RKO (cell line): ENCODE measurements at places on chromosomes 6 and 20.

- no peak for DNase-seq
Observed at GRCh38 chr6:169575365-169575764, 126.5 kb downstream of the WDR27 start.

DNA sequence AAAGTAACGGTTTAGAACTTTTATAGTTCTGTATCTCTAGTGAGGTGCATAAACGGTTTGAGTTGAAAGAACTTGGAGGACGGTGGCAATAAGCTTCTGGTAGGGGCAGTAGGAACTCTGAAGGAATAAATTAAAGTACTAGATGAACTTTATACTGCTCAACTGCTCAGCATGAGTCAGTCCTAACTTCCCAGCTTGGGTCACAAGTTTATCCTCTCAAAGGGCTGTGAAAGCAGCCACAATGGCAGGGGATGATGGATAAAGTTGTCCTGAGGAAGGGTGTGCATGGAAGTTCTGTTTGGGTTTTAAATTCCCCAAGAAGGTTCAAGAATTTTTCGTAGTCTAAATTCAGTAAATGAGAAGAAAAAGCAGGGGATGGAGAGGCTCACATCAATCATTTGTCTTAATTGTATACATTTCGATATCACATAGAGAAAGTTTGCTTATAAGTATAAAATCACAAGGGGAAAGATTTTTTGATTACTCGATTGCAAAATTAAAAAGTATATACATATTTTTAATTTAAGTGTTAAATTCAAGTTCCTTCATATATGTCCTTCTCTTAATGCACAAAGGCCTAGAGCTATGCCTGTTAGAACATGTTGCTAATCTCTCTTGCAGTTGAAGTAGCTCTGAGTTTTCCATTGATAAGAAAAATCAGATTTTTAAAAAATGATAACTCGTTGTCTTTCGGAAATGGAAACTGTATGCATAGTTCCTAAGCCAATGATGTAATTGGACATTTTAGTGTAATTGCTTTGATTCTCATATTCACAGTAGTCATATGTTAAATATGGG is 55.3 kb upstream of the JAG1 start:
- no peak for DNase-seq

- no peak for DNase-seq
Observed at GRCh38 chr6:157412791-157413190, 31.8 kb downstream of the ZDHHC14 start.

- DNase-seq: no peak
Observed at GRCh38 chr6:46175976-46176375, 5.2 kb upstream of the ENPP5 start.

DNA sequence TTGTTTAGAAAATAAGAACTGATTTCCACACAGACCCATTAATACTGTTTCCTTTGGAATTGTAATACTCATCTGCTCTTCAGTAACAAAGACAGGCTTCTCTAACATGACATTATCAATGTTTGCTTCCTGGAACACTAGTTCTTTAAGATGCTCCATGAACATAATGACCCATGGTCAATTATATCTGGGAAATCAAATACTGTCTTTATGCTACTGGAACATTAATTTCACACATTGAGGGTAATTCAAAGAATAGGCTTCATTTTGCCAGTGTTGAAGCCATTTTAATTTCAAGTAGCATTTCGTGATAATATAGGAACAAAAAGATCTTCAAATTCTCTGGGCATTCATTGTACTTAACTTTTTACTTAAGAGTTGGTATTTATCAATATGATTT is 80.9 kb downstream of the OPN5 start:
- no peak for DNase-seq

GRCh38 chr6:83962582-83962981 is 71.0 kb upstream of the MRAP2 start:
- DNase-seq: no peak

DNA sequence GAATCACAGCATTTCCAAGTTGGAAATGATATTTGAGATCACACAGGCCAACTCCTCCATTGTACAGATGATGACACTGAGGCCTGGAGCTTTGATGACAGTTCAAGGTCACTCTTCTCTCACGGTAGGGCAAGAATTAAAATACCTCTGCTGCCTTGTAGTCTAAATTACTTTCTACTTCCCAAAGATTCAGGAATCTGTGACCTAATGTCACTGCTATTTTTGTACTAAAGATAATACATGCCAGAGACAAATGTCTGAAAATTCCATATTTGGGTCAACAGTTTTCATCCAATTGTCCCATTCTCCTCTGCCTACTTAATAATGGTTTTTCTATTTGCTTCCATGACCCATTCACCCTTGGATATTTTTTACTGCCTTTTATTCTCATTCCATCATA is 160.0 kb downstream of the SOD2 start:
- no peak for DNase-seq

GRCh38 chr20:5557123-5557522 is 193.1 kb upstream of the SHLD1 start:
- DNase-seq: peak; percentile 73

GRCh38 chr6:129281168-129281796 is 398.3 kb downstream of the LAMA2 start:
- DNase-seq: no peak

DNA sequence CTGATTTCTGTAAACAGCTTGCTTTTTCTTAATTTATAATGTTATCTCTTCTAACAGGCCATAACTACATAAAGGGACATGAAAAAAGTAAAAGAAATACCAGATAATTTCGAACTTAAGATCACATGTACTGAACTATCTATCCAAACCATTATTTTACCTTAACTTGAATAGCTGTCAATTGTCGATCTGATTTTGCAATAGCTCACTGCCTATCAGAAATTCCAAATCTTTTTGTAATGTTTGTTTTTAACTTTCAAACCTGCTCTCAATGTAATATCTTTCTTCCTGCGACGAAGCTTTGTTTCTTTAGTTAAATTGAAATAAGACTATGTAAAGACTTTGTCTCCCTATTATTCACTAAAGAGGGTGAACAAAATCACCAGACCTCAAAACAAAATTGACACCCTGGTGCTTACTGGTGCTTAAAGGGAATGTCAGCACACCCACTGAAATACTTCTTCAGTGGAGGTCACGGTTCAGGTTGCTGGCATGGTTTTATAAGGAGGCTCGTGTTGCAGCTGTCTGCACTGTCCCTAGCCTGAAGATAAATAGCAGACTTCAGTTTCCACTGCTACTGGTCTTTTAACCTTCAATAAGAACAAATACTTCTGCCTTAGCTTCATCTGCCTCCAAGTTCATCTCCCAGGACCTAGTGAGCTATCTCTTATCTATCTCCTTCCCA is 117.5 kb upstream of the QKI start:
- DNase-seq: no peak

DNA sequence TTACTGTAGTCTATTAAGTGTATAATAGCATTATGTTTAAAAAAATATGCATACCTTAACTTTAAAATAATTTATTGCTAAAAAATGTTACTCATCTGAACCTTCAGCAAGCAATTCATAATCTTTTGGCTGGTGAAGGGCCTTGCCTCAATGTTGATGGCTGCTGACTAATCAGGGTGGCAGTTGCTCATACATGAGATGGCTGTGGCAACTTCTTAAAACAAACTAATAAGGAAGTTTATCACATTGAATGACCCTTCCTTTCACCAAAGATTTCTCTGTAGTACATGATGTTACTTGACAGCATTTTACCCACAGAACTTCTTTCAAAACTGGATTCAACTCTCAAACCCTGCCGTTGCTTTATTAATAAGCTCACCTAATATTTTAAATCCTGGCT is 84.0 kb downstream of the TASP1 start:
- peak; percentile 50 for DNase-seq

DNA sequence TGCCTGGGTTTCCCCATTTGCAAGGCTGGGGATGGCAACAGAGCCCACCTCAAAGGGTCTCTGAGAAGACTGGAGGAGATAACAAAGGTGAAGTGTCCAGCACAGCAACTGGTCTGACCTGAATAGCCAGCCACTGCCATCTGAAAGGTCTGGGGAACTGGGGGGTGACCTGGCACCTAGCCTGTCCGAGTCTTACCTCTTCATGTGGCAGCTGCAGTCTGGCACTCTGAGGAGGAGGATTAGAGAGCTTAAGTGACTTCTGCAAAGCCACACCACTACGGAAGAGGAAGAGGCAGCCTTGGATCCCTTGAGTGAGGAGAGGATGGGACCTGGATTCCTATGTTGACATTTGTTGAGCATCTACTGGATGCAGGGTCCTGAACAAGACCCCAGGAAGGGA is 22.2 kb downstream of the C20orf203 start:
- no peak for DNase-seq

DNA sequence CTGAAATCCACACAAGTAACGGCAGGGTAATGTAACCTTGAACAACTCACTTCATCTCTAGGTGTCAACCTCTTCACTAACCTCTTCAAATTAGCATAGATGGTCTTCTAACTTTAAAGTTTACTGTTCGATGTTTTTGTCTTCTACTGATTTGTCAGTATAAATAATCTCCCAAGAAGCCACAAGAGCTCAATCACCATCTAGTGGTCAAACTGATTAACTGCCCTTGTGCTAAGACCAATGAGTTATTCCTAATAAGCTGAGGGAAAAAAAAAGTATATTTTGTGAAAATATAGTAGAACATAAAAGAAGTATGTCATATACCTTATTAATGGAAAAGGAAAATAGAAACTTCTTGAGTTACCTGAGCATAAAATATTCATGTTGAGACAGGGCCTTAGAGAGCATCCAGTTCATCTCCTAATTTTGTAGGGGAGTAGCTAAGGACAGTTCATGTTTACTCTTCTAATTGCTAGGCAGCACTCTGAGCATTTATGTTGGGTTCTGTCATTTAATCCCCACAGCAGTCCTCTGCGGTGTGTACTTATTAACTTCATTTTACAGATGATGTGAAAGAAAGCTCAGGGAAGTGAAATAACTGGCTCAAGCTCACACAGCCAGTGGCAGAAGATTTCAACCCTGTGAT is 317.1 kb downstream of the ESR1 start:
- peak; percentile 72 for DNase-seq

GRCh38 chr20:23242556-23243180 is 107.9 kb upstream of the NXT1 start:
- DNase-seq: no peak

- DNase-seq: no peak
Observed at GRCh38 chr6:63391203-63391970, 71.6 kb upstream of the LGSN start.

DNA sequence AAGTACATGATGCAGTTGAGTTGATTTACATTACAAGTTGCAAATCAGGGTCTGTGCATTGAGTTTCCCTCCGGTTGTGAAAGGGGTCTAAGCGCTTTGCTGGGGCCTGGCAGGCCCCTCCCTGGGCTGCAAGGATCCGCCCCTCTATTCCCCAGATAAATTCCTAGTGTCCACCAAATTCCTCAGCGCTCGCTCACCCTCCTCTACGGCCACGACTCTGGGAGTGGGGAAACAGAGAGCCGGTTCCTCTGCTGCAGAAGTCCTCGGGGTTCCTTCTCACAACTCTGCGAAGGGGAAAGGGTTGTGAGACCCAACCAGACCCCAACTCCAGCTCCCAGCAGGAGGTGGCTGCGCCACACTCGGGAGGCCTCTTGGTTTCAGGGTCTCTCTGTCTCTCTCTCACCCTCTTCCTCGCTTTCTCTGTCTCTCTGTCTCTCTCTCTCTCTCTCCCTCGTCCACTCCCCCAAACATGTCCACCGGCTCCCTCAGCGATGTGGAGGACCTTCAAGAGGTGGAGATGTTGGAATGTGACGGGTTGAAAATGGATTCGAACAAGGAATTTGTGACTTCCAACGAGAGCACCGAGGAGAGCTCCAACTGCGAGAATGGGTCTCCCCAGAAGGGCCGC is at the start of gene TCF21:
TSS of gene TCF21 (plus strand) at position 185 of the 628 bp plus-strand sequence. CDS start at position 470, 285 bp downstream.
- no peak for DNase-seq
